ENCODE measurements at places on chromosomes 11 and 22. TPM values are rescaled to one million over a fixed set of nuclear protein-coding genes. Genes with fewer than 3 reads are reported as not detected.

CDC42BPG gene
- total RNA-seq, result 12.3 TPM

SORL1 gene
- 65.5 TPM for total RNA-seq

TIMP3 gene
- total RNA-seq, result 4.8 TPM

DCUN1D5 gene
- 95.8 TPM for total RNA-seq

MS4A12 gene
- not detected for total RNA-seq
